PC-3 (cell line): ENCODE measurements at places on chromosomes 1 and 21. TPM values are rescaled to one million over a fixed set of nuclear protein-coding genes. Genes with fewer than 3 reads are reported as not detected.

TCP10L gene
- total RNA-seq, result 0.23 and 2.1 TPM in 2 replicates

MLLT11 gene
- 12.3 and 14.1 TPM in 2 replicates for total RNA-seq

DCST2 gene
- total RNA-seq, result 0.18 and 3.0 TPM in 2 replicates

NFIA gene
- total RNA-seq, result 5.2 and 12.7 TPM in 2 replicates

SLAMF7 gene
- 0.15 and 0.46 TPM in 2 replicates for total RNA-seq

DNALI1 gene
- total RNA-seq, result not detected in 2 replicates

RIPPLY3 gene
- 10.0 and 11.4 TPM in 2 replicates for total RNA-seq

TNFRSF14 gene
- total RNA-seq, result 21.1 and 25.5 TPM in 2 replicates

TTLL10 gene
- total RNA-seq, result 0.36 and 0.46 TPM in 2 replicates

- H3K4me1 ChIP-seq, result 0 out of 2 replicates have a peak, but pooled peaks cover 10% of the 10 kb centered on the region
- H3K27ac ChIP-seq, result no peak overlapping the region
- no peaks in the 10 kb centered on the region for H3K36me3 ChIP-seq
- no peak overlapping the region for H3K4me3 ChIP-seq
Measured at GRCh38 chr1:116817582-116818064, 63.4 kb downstream of the CD2 start.

DNA sequence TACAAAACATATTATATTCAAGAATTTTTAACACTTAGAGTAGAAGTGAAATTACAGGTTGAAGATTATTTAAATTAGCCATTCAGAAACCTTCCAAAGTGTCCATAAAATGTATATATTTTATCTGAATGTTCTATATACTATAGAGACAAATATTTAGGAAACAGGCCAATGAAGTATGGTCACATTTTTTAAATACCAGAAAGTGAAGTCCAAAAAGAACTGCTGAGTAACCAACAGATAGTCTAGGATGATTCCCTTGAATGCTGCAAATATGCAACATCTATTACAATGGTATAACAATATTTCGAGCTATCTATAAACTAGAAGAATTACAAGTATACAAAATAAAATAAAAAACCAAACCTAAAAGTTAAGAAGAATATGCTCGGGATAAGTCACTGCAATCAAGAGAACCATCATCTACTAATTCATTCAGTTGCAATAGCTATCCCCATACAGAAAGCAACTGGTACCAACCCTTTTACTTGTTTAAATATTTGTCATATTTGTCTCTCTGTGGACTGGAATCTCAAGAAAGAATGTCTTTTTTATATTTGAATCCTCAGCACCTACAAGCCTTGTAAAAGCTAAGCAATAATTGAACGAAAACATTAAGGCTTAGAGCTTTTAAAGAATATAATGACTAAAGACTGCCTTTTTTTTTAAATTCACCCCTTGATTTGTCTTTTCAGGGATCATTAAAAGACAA lies 8.1 kb downstream of the ODF2L start:
- H3K4me1 ChIP-seq, result no peaks in the 10 kb centered on the region
- no peaks in the 10 kb centered on the region for H3K36me3 ChIP-seq
- no peak overlapping the region for H3K27ac ChIP-seq
- DNase-seq, result no peak
- H3K4me3 ChIP-seq, result no peak overlapping the region

DNA sequence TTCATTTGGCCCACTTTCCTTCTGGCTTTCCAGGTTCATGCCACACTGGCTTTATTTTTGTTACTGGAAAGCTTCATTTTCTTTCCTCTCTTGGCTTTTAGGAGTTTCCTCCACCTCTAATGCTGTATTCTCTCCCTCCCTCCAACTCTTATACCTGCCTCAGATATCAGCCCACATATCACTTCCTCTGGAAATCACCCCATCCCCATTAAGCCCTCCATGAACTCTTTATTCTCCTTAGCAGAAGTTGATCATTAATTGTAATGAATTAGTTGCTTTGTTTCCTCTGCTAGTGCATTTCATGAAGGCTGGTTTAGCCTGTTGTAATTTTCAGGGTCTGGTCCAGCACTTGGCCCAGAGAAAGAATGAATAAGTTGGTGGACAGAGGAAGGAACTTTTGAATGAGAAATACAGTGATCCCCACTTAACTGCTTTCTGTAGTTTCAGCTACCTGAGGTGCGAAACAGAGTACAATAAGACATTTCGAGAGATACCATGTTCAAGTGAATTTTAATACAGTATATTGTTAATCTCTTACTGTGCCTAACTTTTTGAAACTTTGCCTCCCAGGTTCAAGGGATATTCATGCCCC lies 1.7 kb downstream of the SOAT1 start:
- no peaks in the 10 kb centered on the region for H3K36me3 ChIP-seq
- H3K27me3 ChIP-seq, result no peaks in the 10 kb centered on the region
- peak overlapping the region; percentile 85 for H3K4me3 ChIP-seq
- no peak for DNase-seq
- peaks cover 20% of the 10 kb centered on the region for H3K4me1 ChIP-seq
- H3K27ac ChIP-seq, result peak overlapping the region; percentile 64

- H3K4me1 ChIP-seq, result no peaks in the 10 kb centered on the region
- no peaks in the 10 kb centered on the region for H3K36me3 ChIP-seq
- no peak overlapping the region for H3K4me3 ChIP-seq
- DNase-seq, result no peak
- peaks cover 18% of the 10 kb centered on the region for H3K27me3 ChIP-seq
- H3K27ac ChIP-seq, result no peak overlapping the region
Measured at GRCh38 chr1:170426596-170426995, 105.4 kb upstream of the GORAB start.

DNA sequence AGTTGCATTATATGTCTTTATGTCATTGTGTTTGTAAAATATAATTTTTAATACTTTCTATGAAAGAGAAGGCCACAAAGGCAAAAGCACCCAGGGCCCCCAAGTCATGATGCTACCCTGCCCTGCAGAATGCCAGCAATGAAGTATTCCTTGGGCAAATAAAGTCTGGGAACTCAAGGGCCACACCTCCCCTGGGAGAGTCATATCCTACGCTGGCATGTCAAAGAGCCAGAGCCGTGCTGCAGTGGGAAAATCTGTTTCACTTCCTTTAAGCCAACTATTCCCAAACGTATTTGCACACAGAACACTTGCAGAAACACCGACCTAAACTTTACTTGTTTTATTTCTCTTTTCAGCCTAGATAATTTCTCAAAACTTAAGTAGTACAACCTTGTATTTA lies 98.4 kb upstream of the KAZN start:
- H3K4me3 ChIP-seq, result peak overlapping the region; percentile 31; the same call in 1 of the 2 replicates
- no peaks in the 10 kb centered on the region for H3K36me3 ChIP-seq

DNA sequence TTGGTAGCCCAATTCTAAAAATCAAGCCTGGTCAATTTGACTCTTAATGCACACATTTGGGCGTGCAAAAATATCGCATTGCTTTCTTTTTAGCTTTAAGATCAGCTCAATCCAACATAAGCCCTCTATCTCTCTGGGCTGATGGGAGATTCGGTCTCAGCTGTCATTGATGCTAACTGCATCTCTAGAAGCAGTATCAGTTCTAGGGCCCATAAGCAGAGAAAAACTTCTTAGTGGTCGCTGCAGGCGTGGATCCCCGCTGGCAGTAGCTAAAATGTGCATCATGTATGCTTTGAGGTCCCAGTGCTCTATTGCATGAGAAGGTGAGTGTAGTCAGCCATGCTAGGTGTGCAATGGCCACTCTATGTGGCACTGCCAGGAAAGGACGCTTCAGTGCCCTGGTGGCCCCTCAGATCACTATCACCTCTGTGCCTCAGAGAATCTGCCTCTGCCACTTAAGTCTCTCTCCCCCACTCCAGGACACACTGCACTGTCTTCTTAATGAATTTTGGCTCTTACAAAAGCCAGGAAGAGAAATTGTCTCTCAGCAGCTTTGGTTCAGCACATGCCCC lies 79.7 kb upstream of the GADD45A start:
- H3K36me3 ChIP-seq, result no peaks in the 10 kb centered on the region
- no peak overlapping the region for H3K27ac ChIP-seq
- no peaks in the 10 kb centered on the region for H3K27me3 ChIP-seq
- no peaks in the 10 kb centered on the region; the same call in 1 of the 2 replicates for H3K4me1 ChIP-seq

GRCh38 chr1:28973596-28974421 lies 59.4 kb downstream of the EPB41 start:
- peaks cover 32% of the 10 kb centered on the region for H3K4me1 ChIP-seq
- no peaks in the 10 kb centered on the region for H3K27me3 ChIP-seq
- peak; percentile 72 for DNase-seq
- H3K27ac ChIP-seq, result peak overlapping the region; percentile 82

- no peaks in the 10 kb centered on the region for H3K27me3 ChIP-seq
- no peak overlapping the region for H3K4me3 ChIP-seq
- H3K4me1 ChIP-seq, result peaks cover 11% of the 10 kb centered on the region
- H3K36me3 ChIP-seq, result no peaks in the 10 kb centered on the region
Measured at GRCh38 chr1:234270093-234270492, 103.2 kb upstream of the COA6 start.

- no peak overlapping the region for H3K4me3 ChIP-seq
- no peaks in the 10 kb centered on the region for H3K27me3 ChIP-seq
- H3K36me3 ChIP-seq, result no peaks in the 10 kb centered on the region
- no peaks in the 10 kb centered on the region for H3K4me1 ChIP-seq
- DNase-seq, result peak; percentile 14
- no peak overlapping the region for H3K27ac ChIP-seq
Measured at GRCh38 chr21:33259428-33259827, 6.7 kb upstream of the IL10RB start.

- H3K4me1 ChIP-seq, result peaks cover 4% of the 10 kb centered on the region; the same call in 1 of the 2 replicates
- H3K4me3 ChIP-seq, result no peak overlapping the region
Measured at GRCh38 chr1:25065795-25066238, 135.7 kb upstream of the RUNX3 start.

DNA sequence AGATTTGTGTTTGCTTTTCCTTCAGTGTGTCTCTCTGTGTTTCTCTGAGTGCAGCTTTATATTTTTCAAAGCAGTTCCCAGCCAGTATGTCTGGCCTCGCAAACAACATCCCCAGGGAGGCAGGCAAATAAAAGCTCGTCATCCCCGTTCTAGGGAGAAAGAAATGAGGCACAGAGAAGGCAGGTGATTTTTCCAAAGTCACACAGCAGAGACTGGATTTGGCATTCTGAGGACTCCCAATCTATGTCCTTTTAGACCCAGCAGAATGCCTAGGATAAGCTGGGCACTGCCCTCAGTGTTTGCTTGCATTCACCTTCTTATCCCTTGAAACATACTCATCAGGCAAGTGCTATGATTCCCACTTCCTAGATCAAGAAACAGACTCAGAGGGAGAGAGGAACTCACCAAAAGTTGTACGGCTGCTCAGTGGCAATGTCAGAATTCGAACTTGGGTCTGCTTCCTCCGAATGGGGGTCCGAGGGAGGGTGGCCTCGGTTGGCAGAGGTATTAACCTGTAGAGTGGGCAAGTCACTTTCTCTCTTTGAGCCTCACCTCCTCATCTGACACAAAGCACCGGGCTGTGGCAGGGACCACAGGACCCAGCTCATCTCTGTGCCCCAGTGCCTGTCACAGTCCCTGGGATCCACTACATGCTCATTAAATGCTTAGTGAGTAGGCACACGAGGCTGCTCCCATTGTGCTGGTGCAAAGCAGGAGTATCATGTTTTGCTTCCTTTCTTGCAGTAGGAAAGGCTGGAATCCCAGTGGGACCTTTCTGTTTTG lies 4.2 kb downstream of the RAP1GAP start:
- H3K4me3 ChIP-seq, result no peak overlapping the region
- no peak for DNase-seq
- no peak overlapping the region for H3K27ac ChIP-seq

- H3K36me3 ChIP-seq, result no peaks in the 10 kb centered on the region; the same call in 1 of the 2 replicates
- H3K4me3 ChIP-seq, result no peak overlapping the region
- H3K4me1 ChIP-seq, result peaks cover 7% of the 10 kb centered on the region
- H3K27me3 ChIP-seq, result no peaks in the 10 kb centered on the region
- no peak overlapping the region for H3K27ac ChIP-seq
- no peak for DNase-seq
Measured at GRCh38 chr21:41483415-41483814, 24.5 kb downstream of the TMPRSS2 start.

- no peaks in the 10 kb centered on the region for H3K4me1 ChIP-seq
- no peak overlapping the region for H3K4me3 ChIP-seq
- no peak for DNase-seq
- peaks cover 12% of the 10 kb centered on the region for H3K27me3 ChIP-seq
- no peaks in the 10 kb centered on the region for H3K36me3 ChIP-seq
Measured at GRCh38 chr1:242770366-242770765, 245.9 kb upstream of the PLD5 start.

- H3K27ac ChIP-seq, result peak overlapping the region; percentile 69
- H3K27me3 ChIP-seq, result no peaks in the 10 kb centered on the region
- peaks cover 41% of the 10 kb centered on the region for H3K36me3 ChIP-seq
- H3K4me1 ChIP-seq, result peaks cover 20% of the 10 kb centered on the region
- H3K4me3 ChIP-seq, result no peak overlapping the region
Measured at GRCh38 chr1:117093870-117094621, 27.5 kb downstream of the TRIM45 start.

DNA sequence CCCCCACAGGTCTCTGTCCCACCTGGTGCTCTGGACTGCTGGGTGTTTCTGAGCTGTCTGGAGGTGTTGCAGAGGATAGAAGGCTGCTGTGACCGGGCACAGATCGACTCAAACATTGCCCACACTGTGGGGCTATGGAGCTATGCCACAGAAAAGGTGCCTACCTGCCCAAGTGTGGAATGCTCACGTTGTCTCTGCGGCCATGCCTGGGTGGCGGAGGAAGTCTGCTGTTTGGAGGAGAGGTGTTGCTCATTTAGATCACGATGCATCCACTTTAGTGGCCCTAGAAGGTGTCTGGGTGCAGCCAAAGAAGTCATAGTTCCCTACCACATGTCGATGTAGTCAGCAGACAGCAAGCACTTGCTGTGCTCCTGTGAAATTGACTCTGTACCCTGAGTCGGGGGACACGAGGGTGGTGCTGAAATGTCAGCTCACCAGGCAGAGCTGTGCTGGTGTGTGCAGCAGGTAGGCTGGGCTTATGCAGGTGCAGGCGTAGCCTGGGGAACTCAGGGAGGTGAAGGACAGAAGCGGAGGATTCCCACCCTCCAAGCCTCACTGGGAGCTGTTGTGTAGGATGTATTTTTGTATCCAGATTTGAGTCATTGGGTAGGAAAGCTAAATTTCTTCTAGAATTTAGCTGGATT lies 32.8 kb upstream of the PWP2 start:
- no peak overlapping the region for H3K4me3 ChIP-seq
- peaks cover 43% of the 10 kb centered on the region for H3K36me3 ChIP-seq
- no peaks in the 10 kb centered on the region for H3K27me3 ChIP-seq
- no peak overlapping the region for H3K27ac ChIP-seq
- no peaks in the 10 kb centered on the region for H3K4me1 ChIP-seq

DNA sequence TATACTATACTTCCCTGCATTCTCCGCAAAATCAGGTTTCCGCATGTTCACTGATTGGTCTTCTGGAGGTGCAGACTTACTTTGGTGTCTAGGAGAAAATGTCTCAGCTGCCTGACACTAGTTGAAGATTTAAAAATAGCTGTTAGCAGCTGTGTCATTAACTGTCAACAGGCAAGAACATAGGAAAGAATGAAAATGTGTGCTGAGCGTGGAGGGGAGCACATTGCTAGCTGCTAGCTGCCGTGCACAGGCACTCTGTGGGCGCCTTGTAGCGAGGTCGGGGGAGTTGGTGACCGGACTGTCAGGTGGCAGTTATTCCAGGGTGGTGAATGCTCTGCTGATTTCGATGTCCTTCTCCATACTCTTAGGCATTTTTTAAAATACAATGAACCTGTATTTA lies 5.2 kb downstream of the FAAH start:
- no peak overlapping the region for H3K4me3 ChIP-seq
- peaks cover 6% of the 10 kb centered on the region; the same call in 1 of the 2 replicates for H3K4me1 ChIP-seq
- no peak overlapping the region for H3K27ac ChIP-seq
